Stimulated activated CD8-positive, alpha-beta memory T cell treated with anti-CD3 and anti-CD28 coated beads, Interleukin-7, amount 100 ng/mL, for 1 hour (primary cell): ENCODE measurements at places on chromosomes 6 and 20.

- DNase-seq: no peak
Observed at GRCh38 chr6:88683734-88684133, 279.7 kb downstream of the RNGTT start.

- DNase-seq: no peak
Observed at GRCh38 chr6:19791267-19791666, 45.9 kb upstream of the ID4 start.

DNA sequence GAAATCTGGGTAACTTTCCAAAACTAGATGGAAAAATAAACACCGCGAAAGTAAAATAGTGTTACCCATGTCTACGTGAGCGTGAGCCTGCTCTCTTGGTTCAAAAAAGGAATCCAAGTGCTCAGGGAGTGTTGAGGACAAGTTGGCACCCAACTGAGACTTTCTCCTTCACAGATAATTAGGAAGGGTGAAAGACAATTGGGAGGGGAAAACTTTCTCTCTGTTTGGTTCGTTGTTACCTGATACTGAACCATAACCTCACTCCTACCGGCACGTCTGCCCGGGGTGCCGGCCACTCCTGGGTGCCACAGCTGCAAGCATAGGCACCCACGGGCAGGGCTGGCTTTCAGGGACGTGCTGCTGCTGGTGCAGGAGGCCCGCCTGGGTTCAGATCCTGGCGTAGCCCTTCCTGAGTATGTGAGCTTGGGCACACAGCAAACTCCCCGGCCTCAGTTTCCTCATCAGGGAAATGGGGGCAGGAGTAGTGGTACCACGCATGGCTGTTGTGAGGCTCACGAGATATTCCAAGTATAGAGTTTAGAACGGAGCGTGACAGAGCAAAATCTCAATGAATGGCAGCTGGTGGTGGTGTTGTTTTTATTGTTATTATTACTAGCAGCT lies 38.2 kb upstream of the PMEPA1 start:
- DNase-seq: no peak

DNA sequence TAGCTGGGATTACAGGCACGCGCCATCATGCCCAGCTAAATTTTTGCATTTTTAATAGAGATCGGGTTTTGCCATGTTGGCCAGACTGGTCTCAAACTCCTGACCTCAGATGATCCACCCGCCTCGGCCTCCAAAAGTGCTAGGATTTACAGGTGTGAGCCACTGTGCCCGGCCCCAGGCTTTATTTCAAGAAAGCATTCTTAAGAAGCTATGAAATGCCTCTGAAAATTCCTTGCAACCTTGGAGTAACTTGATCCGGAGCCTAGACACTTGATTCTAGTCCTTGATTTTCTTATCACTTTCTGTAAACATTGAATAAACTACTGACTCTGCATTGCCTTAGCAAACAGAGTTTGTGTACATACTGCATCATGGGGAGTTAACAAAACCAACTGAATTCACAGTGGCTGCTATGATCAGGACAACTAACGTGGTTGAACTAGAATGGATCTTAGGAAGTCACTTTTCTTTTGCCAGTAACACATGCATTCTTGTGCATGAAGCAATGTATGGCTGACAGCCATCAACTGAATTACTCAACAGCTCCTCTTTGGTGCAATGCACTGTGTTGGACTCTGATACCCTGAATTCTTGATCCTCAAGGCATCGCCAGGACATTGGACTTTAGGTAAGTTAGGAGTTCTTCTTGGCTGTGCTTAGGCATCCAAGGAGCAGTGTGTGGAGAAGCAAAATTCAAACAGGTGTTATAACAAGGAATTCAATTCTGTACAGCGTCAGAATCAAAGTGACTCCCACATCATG lies 102.8 kb upstream of the TMEM170B start:
- no peak for DNase-seq

- DNase-seq: no peak
Observed at GRCh38 chr20:21074605-21075336, 31.4 kb downstream of the LINC00237 start.

- DNase-seq: no peak
Observed at GRCh38 chr6:158861686-158862381, 42.7 kb upstream of the EZR start.

GRCh38 chr6:46990031-46990644 lies 52.0 kb downstream of the ADGRF1 start:
- DNase-seq: no peak

DNA sequence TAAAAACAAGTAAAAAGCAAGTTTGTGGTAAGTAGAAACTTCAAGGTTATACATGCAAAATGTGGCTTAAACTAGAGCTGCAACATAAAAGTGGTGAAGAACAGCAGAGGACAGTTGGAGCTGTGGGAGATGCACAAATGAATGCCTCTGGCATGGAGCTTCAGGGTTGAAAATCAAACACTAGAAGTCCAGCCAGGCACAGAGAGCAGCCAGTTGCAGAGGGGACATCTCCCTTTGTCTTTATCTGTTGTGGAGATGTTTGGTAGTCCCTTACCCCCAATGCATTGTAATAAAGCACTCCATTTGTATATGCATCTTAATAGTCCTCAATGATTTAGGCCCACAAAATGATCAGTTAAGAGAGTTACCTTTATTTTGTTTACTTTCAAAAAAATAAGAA lies 73.1 kb upstream of the C20orf144 start:
- no peak for DNase-seq

GRCh38 chr6:139923964-139924475 lies 549.6 kb upstream of the CITED2 start:
- no peak for DNase-seq

GRCh38 chr6:79064635-79065034 lies 13.4 kb downstream of the PHIP start:
- DNase-seq: no peak

DNA sequence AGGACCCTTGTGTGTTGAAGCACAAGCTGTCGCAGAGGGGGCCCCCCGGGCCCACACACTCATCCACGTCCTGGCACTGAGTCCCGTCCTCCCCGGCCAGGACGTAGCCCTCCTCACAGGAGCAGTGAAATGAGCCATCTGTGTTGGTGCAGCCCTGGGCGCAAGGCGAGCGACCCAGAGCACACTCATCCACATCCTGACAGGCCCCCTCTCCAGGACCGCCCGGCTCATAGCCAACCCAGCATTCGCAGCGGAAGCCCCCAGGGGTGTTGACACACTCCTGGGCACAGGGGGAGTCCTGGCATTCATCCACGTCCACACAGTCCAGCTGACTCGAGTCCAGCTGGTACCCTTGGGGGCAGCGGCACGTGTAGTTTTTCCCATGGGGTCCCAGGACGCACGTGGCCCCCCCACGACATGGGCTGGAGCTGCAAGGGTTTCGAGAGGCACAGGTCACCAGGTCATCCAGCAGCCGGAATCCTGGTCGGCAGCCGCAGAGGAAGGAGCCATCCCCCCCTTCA lies 1.2 kb downstream of the CD93 start:
- DNase-seq: no peak

GRCh38 chr6:90083891-90084290 lies 189.6 kb downstream of the GJA10 start:
- DNase-seq: no peak
